ENCODE measurements at places on chromosomes 13 and 19.

GRCh38 chr13:110575322-110576069, 14.0 kb upstream of the RAB20 start:
- DNase-seq, result no peak

- no peak for DNase-seq
Observed at GRCh38 chr13:24605923-24606372, 74.3 kb upstream of the ATP12A start.

DNA sequence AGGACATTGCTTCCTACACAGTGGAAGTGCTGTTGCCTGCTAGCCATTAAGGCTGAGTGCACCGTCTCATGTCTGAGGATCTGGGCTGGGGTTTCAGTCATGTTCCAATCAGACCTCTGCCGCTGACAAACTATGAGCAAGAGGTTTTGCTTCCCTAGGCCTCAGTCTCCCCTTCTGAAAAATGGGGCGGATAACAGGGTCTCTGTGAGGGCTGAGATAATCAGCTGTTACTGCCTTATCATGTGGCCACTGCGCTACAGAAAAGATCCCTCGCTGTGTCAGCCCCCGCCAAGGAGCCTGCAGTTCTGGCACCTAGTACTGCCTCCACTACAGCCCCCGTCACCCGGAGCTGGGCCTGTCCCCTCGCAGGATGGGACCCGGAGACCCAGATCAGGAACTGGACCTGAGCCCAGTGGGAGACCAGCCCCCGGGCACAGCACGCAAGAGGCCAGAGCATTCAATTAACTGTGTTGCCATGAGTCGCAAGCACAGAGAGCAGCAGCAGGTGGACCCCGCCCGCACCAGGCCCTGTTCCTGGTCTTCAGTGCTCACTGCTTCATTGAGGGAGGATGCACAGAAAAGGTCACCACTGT, 3.0 kb upstream of the PNKP start:
- no peak for DNase-seq

- no peak for DNase-seq
Observed at GRCh38 chr13:50388481-50388880, 373.2 kb downstream of the KCNRG start.

GRCh38 chr19:42129399-42130253, 2.6 kb downstream of the POU2F2 start:
- DNase-seq, result no peak

DNA sequence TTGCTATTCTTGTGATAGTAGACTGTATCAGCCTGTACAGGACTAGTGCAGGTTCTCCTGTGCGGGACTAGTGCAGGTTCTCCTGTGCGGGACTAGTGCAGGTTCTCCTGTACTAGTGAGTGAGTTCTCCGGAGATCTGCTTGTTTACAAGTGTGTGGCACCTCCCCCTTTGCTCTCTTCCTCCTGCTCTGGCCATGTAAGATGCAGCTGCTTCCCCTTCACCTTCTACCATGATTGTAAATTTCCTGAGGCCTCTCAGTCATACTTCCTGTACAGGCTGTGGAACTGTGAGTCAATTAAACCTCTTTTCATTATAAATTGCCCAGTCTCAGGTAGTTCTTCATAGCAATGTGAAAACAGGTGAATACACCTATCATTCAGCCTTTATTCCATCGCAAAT, 289.6 kb downstream of the TEX29 start:
- DNase-seq, result no peak

Data from NCI-H187 (cell line).